ENCODE measurements at places on chromosomes 11 and 22.
A peak's percentile ranks its signal among the peaks of the same experiment; 100 is the strongest.

DNA sequence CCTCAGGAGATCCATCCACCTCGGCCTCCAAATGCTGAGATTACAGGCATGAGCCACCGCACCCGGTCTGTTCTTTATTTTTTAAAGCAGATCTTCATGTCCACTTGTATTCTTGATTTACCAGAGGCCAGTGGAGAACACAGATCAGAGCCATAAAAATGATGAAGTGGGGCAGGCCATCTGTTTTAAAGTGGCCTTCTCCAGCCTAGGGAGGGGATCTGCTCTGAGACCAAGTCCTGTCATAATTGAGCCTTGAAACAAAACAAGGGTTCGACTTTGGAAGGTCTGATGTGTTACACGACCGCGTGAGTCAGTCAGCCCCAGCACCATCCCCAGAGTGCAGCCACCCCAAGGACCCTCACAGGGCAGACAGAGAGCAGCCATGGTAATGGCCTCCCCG lies 27.5 kb downstream of the ABCC8 start:
- DNase-seq, result no peak

GRCh38 chr11:6223854-6224253 lies 10.6 kb downstream of the FHIP1B start:
- no peak for DNase-seq

GRCh38 chr11:134034496-134035381 lies 34.1 kb upstream of the JAM3 start:
- no peak for DNase-seq

DNA sequence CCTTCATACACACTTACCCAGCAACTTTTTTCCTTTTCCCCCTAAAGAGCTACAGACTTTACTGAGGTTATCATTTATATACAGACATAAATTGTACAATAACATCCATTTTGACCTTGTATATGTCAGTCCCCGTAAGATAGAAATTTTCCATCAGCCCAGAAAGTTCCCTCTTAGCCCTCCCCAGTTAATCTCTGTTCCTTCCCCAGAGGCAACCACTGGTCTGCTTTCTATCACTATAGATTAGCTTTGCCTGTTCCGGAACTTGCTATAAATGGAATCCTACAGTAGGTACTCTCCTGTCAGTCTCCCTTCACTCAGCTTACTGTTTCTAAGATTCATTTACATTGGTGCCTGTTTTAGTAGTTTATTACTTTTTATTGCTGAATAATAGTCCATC lies 54.9 kb downstream of the TSPAN18 start:
- DNase-seq, result no peak

DNA sequence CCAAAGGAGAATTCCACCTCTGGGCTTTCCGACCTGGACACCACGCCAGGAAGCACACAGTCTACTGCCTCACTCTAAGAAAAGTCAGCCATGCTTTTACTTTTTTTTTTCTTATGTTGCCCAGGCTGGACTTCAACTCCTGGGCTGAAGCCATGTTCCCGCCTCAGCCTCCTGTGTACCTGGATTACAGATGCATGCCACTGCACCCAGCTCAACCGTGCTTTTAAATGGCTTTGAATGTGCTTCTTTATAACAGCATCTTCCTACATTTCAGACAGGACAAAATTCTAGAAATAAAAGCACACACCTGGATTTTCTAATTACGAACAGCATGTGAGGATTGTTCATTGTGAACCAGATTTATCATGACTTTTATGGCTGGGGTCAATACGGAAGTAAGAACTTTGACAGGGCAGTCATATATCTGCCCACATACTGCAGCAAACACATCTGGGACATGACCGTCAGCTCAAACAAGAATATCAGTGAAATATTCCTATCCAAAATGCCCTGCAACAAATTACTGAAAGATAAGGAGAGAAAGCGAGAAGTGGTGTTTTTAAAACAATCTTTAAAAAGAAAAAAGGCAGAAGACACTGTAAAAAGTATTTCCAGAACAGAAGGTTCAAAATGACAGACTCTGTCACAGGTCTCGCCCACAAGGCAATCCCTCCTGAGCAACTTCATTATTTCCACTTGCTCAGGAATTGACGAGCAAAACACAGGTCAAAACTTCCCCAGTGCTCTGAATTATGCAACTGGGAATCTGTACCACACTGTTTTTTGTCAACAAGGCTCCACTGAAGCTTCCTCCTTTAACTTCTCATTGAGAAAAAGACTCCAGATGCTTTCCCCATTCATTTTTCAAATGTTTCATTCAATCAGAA lies 42.1 kb downstream of the PACSIN2 start:
- DNase-seq, result no peak

- no peak for DNase-seq
Measured at GRCh38 chr11:68014157-68014946, 4.2 kb downstream of the ALDH3B1 start.

GRCh38 chr11:8288166-8288772 lies 24.6 kb upstream of the LMO1 start:
- no peak for DNase-seq

- DNase-seq, result no peak
Measured at GRCh38 chr11:133269267-133269666, 263.0 kb downstream of the OPCML start.

DNA sequence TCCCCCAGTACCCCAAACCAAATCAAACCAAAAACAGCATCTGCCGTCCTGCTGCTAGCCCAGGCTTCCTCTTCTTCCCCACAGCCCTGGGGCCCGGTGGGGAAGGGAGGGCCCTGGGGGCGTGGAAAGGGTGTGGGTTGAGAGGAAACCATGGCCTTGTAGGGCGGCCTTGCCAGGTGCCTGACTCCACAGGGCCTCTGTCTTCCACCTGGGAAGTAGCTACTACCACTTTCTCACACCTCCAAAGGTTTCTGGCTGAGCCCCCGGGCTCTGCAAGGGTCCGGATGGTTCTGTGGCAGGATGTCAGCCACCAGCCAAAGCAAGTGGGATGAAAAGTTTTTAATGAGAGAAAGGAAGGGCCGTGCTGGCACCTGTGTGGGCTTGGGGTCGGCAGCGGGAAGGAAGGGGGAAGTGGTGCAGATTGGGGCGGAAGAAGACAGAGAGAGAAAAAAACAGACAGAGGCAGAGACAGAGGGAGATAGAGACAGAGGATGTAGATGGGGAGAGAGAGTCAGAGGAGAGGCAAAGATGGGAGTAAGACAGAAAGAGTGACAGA lies 10.5 kb downstream of the TPST2 start:
- DNase-seq, result no peak

- no peak for DNase-seq
Measured at GRCh38 chr22:17980638-17981051, 43.7 kb downstream of the MICAL3 start.

GRCh38 chr11:36564376-36565030 lies 3.3 kb upstream of the RAG1 start:
- peak; percentile 53 for DNase-seq

GRCh38 chr11:5267033-5267563 lies 2.6 kb downstream of the HBE1 start:
- DNase-seq, result no peak

- no peak for DNase-seq
Measured at GRCh38 chr22:40855071-40855978, 1.1 kb downstream of the ST13 start.

GRCh38 chr11:34426766-34427185 lies 12.0 kb upstream of the CAT start:
- no peak for DNase-seq

DNA sequence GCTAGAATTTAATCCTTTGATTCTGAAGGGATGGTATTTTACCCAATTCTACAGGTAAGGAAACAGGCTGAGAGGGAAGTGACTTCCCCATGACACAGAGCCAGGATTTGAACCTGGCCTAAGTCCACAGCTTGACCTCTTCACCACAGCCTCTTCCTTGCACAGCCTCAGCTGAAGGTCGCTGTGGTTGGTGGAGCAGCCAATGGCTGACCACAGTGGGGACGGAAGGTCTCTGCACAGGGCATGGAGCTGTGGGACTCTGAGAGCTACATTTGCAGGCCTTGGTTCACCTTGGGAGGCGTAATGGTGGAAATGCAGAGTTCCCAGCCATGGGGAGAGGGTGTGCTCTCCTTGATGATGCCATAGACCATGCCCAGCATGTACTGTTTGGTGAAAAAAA lies 295.0 kb downstream of the DDX10 start:
- DNase-seq, result no peak

- DNase-seq, result no peak
Measured at GRCh38 chr11:57370251-57370650, 10.7 kb downstream of the PRG3 start.

DNA sequence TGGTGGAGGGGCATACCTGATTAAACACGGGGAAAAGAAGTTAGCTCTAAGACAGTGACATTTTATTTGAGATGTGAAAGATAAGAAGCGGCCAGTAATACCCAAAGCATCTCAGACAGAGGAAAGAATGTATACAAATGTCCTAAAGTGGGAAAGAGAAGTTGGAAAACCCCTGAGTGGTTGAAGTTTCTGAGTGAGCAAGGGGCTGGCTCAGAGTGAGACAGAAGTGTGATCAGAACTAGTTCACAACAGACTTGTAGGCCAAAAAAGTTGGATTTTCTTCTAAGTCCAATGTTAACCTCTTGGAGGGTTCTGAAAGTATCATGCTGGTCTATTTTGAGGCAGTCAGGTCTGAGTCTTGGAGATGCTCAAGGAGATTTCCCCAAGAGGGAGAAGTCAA lies 608.7 kb downstream of the SOX6 start:
- DNase-seq, result no peak
